ENCODE measurements at places on chromosomes 3 and 15.

DNA sequence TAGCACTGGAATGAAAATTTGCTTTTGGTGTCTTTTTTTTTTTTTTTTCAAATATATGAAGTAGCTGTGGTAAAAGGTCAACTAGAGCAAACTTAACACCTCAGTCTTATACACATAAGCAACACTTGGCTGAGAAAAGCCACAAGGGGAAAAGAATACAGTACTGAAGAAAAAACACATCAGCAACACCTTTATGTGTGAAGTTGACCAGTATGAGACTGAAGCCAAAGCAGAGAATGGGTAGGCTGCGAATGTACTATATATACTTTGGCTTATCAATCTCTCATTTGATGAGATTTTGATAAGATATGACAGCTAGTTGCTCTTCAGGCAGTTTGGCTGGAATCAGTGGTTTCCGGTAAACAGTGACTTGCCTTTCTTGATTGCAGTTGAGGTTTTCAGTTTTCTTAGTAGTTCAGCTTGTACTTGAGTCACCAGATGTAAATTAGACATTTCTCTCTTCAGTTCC is 22.0 kb upstream of the ZCWPW2 start:
- no peak for DNase-seq

DNA sequence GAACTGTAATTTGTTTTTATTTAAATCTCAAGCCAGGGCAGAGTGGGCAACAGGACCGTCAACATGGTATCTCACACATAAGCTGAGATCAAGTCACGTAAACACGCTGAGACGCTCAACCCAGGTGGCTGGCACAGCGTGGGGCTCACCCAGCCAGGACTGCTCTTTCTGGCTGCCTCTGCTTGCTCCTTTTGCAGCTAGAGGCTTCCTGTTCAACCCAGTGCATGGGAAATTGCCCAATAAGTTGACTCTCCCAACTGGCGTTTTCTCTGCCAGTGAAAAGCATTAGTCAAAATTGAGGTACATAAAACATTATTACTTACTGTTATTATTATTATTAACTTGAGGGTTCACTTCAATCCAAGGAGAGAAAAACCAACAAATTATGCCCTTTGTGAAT is 398.1 kb downstream of the NR2F2 start:
- DNase-seq, result no peak

DNA sequence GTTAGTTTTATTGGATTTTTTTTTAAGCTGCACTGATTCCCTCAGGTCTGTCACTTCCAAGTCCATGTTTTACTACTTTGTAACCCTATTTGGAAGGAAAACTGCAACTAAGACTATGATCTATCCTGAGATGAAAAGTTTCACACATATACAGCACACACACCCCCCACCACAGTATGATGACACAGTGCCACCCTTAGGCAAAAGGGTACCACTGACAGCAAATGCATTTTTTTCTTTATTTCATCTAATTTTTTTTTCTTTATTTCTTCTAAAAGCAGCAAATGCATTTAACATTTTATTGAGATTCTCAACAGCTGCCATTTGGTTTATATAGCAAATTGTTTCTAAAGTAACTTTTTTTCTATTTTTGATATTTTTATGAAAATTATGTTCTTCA is 21.2 kb downstream of the NGRN start:
- DNase-seq, result no peak

GRCh38 chr3:160287666-160288065 is 62.4 kb downstream of the C3orf80 start:
- DNase-seq, result no peak

DNA sequence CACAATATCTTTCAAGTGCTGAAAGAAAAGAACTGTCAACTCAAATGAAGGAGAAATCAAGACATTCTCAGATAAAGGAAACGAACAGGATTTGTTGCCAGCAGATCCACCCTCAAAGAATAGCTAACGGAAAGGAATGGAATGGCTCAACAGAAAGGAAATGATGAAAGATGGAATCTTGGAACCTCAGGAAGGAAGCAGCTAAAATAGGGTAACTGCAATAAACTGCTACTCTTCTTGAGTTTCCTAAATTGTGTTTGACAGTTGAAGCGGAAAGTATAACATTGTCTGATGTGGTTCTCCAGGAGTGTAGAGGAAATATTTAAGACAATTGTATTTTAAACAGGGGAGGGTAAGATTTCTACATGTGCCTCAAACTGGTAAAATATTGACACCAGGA is 22.0 kb downstream of the PRR23E start:
- DNase-seq, result no peak

GRCh38 chr3:45131201-45131600 is 15.0 kb downstream of the CDCP1 start:
- DNase-seq, result no peak

DNA sequence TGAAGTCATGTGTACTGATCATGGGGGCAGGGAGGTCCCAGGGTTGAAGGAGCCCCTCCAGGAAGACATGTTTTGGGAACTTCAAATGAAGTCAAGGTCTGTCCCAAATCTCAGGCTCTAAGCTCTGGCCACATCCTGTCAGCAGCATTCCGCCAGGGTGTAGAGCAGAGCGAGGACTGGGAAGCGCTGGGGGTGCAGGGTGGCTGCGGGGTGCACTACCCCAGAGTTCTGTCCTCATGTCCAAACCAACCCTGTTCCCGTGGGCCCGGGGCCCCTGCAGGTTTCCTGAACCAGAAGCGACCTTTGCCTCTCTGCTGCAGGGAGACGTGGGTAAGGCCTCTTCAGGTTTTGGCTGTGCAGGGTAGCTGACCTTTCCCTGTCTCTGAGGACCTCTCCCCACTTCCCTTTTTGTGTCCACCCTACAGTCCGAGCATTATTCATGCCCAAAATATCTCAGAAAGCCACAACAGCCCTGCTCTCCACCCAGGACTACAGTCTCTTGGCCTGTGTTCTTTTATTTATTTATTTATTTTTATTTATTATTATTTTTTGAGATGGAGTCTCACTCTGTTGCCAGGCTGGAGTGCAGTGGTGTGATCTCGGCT is 26.6 kb upstream of the FLNB start:
- no peak for DNase-seq

- no peak for DNase-seq
These were observed 67.6 kb upstream of the CMC1 start for GRCh38 chr3:28173836-28174235.

- DNase-seq, result no peak
These were observed 98.6 kb upstream of the ARHGEF26 start for GRCh38 chr3:154022606-154023005.

DNA sequence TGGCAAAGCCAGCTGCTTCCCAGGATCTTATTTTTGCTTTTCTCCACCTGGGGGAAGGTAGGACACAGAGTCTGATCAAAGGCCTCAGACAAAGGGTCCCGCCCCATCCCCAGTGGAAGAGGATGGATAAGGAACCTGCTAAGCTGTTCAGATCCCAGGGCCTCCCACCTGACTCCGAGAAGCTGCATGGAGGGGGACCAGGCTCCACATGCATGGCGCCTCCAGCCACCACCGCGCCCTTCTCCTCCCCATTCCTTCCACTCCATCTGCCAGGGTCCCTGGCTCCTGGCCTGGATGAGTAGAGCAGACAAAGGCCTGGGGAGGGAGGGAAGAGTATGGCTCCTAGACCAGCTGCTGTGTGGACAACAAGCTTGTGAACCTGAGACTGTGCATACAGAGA is 20.0 kb upstream of the CRABP1 start:
- DNase-seq, result no peak

GRCh38 chr3:76487446-76487845 is 552.5 kb upstream of the ROBO2 start:
- no peak for DNase-seq

DNA sequence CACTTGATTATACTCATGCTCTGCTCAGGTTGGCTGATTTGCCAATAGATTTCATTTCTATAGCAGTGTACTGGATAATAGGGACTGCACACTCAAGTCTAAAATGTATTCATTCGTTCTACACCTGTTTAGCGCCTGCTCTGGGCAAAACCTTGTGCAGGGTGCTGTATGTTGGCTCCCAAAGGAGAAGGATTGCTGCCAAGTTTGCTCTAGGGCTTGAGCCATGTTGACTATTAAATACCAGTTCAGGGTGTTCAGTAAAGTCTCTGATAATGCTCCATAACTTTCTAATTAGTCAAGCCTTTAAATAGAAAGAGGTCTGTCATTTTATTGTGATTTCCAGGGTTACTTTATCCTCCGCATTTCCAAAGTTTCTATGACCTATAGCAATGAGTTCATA is 470.2 kb downstream of the MAGI1 start:
- no peak for DNase-seq

DNA sequence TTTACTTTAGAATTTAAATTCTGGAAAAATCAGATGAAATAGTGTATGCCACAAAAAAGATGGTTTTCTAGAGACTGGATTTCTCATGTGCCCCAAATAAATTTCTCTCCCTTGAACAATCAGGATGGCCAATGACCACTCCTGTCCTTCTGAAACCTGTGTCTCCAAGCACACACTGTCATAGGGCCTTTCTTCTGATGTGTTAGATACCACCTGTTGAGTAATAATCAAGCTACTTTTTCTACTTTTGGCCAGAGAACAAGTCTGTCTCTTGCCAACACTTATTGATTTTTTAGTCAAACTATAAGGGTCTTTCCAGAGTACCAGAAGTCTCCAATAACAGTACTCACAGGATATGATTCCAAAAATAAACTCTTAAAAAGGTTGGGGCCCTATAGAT is 16.1 kb upstream of the TFG start:
- no peak for DNase-seq

DNA sequence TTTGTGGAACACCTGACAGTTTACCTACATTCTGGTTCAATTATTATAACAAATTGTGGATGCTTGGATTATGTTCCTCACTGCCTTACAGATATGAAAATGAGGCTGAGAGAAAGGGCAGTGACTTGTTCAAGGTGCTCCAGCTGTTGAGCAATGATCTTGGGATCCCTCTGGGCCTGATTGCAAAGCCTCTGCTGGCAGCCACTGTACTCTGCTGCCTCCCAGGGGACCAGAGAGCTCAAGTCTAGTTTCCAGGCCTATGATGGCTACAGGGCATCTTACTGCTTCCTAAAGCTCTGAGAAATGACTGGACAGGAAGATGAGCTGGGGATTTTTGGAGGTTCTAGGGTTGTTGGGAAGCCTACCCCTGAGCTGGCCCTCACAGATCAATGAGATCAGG is 2.3 kb upstream of the SHC4 start:
- DNase-seq, result no peak

GRCh38 chr3:66449411-66449974 is 51.3 kb downstream of the LRIG1 start:
- no peak for DNase-seq

GRCh38 chr15:57301307-57301706 is 75.0 kb upstream of the CGNL1 start:
- DNase-seq, result no peak

DNA sequence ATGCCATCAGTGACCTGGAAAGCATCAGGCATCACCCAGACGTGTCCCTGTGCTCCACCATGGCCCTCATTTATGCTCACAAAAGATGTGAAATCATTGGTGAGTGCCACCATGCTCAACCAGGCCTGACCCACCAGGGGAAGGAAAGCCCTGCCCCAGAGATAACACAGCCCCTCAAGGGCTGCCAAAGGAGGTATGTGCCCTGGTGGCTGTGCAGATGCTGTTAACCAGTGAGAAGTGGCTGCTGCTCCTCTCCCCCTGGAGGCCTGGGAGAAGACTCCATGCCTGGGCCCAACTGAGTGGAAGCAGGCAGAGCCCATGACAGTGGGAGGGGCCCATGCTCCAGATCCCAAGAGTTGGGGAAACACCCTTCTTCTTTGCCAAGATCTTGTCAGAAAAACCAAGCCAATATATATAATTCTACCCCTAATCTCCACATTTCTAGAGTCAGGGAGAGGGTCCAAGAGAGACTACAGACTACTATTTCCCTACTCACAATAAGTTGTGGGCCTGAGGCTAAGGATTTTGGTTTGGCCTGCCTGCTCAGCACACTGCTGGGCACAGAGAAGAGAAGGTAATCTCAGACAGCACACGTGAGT is 2.7 kb downstream of the TTC21A start:
- no peak for DNase-seq

GRCh38 chr3:190097617-190098016 is 23.1 kb downstream of the P3H2 start:
- no peak for DNase-seq

Data from GM04504 (cell line).